ENCODE measurements at places on chromosomes 6 and 20.
A peak's percentile ranks its signal among the peaks of the same experiment; 100 is the strongest.

DNA sequence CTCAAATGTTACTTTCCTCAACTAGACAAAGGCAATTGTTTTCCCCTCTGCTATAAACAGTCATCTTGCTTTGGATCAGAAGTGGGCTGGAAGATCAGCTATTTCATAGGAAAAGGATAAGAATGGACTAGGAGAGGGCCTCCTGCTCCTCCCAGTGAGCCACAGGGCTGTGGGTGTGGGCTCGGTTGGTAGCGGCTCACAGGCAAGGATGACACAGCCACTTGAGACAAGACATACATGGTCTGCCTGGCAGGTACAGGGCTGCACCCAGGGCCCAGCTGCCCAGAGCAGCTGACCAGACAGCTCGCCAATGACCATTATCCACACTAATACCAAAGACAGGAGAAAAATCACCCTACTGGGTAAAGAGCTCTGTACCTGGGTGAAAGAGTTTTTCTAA, 9.0 kb upstream of the SLA2 start:
- no peak for DNase-seq

- no peak for DNase-seq
Observed at GRCh38 chr6:137315081-137315480, 95.9 kb upstream of the IFNGR1 start.

- DNase-seq: no peak
Observed at GRCh38 chr6:20409427-20409971, 7.8 kb downstream of the E2F3 start.

DNA sequence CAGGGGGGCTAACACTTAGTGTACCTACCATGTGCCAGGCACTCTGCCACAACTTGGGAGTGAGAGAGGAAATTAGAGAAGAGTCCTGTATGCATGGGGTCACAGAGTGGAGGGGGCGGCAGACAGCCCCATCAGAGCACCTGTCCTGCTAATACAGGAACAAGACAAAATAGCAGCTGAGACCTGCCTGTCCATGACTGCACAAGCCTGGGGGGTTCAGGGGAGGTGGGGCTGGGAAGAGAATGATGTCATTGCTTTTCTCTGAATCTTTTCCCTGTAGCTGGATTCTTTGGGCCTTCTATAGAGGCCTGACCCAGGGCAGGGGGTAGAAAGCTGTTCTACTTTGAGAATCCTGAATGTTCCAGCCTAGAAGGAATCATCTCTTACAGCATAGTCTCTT, 37.4 kb downstream of the FOXP4 start:
- no peak for DNase-seq

DNA sequence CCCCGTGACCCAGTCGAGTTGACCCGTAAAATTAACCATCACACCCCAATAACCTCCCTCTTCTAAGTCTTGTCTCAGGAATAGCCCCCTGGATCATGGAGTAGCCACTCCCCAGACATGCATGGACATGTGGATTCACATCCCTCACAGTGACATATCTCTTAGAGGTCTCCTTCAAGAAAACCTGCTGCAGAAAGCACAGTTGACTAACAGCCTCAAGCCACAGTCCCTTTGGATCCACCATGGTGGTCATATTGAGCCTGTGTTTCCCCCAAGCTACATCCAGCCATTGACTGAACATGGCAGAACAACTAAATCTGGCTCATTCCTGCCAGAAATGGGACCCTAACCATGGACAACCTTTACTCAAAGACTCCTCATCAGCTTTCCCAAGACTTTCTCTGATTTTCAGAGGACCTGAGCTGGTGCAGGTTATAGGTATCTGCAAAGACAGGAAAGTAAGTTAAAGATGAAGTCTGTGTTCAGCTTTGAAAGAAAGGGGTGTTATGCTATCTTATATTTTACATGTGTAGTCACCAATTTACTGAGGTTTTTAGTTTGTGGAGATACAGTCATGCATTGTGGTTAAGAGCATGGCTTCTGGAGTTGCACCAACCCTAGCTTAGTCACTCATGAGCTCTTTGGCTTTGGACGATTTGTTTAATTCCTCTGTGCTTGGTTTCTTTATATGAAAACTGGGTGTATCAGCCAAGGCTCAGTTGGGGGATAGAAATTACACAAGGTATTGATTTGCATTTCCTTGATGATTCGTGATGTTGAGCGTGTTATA, 219.1 kb downstream of the MYLK4 start:
- DNase-seq: no peak

GRCh38 chr6:158665332-158665731, 15.5 kb downstream of the SYTL3 start:
- DNase-seq: no peak

DNA sequence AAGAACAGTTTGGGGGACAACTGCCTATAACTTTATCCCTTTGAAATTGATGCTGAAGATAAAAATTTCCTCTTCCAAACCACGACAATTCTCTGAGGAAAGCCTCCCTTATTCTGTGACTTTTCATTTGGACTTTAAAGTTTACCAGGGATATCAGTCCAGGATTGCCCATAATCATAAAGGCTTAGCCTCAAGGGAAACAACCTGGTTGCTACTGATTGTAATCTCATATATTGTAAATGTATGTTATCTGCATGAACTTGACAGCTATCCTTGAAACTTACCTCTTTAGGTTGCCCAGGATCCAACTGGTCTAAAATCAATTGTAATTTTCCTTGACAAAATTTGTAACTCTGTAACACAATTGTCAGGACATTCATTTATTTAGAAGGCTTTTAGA, 23.8 kb downstream of the TBC1D32 start:
- DNase-seq: no peak

- DNase-seq: peak; percentile 51
Observed at GRCh38 chr6:37565267-37566110, 65.8 kb upstream of the CCDC167 start.
